Activated CD8-positive, alpha-beta memory T cell treated with anti-CD3 and anti-CD28 coated beads, Interleukin-2, amount 50 U/mL, for 48 hours (primary cell): ENCODE measurements at places on chromosomes 6 and 20.
A peak's percentile ranks its signal among the peaks of the same experiment; 100 is the strongest.

GRCh38 chr20:63923651-63924050 is 28.7 kb downstream of the DNAJC5 start:
- DNase-seq = no peak

DNA sequence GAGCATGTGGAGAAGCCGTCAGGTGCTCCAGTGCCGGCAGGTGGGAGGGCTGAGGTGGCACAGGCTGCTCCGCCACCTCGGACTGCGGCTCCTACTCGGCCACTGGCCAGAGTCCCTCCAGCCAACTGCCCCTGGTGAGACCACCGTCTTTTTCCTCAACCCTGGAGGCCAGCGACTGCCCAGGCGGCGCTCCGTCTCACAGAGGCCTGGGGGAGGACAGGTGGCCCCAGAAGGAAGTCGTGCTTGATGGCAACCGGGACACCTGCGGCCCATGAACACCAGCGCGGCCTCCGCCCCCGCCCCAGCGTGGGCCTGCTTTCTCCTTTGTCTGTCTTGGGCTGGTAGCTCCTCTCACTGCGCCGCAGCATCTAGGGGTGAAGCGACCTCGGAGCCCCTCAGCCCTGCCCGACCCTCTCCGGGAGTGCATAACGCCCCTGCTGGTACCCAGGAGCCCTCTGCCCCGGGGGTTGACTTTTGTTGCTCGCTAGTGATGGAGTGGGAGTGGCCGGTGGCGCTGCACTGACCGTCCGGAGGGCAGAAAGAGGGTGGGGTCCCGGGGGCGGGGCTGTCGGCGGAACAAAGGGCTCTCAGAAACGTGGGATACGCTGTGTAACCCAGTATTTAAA is 706 bp upstream of the TUBB2B start:
- no peak for DNase-seq

GRCh38 chr20:46914789-46915379 is 20.2 kb downstream of the EYA2 start:
- DNase-seq = no peak

GRCh38 chr6:12289365-12289919 is 719 bp upstream of the EDN1 start:
- DNase-seq = peak; percentile 61

DNA sequence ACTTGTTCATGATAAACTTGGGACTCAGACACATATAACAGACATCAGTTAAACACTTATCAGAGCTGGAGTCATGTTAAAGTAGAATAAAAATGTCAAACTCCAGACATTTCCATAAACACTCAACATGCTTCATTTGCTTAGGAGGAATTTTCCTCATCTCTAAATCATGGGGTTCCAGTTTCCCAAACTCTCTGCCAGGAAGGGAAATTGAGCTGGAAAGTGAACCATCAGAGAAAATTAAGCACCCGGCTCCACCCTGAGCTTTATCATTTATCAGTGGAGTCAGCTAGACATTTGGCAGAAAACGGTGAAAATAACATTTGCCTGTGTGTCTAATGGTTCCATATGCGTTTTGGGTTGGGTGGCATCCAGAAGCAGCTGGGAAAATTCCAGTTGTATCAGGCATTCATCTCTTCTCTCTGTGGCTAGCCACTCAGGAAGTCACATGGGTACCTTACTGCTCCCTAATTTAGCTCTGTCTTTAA is 25.3 kb upstream of the ZNFX1 start:
- no peak for DNase-seq

- no peak for DNase-seq
Observed at GRCh38 chr6:144304223-144304848, 19.2 kb downstream of the UTRN start.

DNA sequence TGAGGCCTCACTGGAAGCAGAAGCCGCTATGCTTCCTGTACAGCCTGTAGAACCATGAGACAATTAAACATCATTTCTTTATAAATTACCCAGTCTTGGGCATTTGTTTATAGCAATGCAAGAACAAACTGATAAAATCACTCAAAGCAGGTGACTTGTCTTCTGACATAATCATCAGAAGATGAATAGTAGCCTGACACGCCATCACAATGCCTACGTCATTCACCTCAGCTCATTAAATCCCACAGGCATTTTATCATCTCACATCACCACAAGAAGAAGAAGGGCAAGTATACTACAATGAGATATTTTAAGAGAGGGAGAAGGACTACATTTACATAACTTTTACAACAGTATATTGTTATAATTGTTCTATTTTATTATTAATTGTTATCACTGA is 3.1 kb upstream of the CAP2 start:
- DNase-seq = no peak

DNA sequence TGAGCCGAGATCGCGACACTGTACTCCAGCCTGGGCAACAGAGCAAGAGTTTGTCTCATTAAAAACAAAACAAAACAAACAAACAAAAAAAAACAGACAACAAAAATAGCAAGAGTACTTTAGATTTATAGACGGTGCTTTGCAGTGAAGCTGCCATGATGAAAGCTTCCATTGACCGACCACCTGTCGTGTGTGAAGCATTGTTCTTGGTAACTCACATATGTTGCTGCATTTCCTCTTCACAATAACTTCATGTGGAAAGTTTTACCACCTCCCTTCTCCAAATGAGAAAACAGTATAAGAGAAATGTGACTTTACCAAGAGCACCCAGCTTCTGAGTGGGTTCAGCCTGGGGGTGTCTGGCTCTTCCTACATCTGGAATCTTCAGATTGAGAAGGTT is 56.4 kb upstream of the PTGIS start:
- no peak for DNase-seq

DNA sequence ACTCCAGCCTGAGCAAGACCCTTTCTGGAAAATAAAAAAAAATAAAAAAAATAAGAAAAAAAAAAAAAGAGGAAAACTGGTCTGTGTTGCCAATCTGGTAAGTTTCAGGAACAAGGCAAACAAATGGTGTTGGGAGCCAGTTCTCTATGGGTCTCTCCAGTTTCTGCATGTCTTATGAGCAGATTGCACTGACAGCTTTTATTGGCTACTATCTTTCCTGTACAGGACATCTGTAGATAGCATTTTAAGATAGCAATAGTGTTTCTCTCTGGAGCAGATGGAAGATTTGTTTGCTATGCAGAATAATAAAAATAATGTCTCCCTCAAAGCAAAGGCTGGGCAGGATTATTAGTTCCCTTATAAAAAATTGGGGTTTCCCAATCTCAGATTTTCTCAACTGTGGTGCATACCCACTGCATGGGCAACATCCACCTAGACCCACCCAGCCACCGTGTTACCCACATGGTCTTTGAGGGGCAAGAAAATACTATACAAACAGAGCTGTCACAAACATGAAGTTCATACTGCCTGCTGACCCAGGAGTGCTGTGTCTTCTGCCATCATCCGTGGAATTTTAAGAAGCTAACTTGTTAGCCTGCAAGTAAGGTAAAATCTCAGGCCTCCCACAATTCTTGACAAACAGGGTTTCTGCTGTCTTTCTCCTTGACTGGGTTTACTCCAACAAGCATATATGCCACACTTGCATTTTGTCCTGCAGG is 9.5 kb downstream of the GMDS start:
- no peak for DNase-seq

DNA sequence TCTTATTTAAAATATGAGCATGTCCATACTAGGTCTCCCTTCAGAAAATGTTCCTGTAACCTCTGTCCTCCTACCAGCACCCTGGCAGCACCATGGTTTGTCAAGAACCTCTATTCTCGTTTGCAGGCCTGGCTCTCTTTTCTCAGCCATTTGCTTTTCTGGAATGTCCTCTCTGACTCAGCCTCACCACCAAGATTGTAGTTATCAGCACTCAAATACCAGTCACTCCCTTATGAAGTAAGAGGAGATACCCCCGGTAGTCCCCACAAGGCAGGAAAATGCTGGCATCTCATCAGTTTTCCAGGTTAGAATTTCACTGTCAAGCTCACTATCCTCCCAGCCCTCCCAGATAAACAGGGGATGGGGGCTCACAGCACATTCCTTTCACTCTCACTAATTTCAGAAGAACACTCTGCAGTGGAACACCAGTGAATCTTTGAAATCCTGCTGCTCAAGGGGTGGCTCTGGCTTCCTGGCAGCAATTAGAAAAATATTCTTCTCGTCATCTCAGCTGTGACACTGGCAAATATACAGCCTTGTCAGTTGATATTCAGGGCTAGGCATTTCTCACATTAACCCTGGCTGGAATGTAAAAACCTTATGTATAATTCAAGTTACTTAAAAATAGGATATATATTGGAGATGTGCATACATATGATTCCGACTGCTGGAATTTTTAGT is 129.2 kb downstream of the TBX18 start:
- no peak for DNase-seq

GRCh38 chr6:32853541-32854375 is at the start of the genes PSMB9 and TAP1:
TSS of gene PSMB9 (plus strand) at chr6:32854192. CDS start at chr6:32854230, 38 bp downstream.
TSS of gene TAP1 (minus strand) at chr6:32853704. CDS start at chr6:32853636, 68 bp downstream.
- DNase-seq = peak; percentile 95

DNA sequence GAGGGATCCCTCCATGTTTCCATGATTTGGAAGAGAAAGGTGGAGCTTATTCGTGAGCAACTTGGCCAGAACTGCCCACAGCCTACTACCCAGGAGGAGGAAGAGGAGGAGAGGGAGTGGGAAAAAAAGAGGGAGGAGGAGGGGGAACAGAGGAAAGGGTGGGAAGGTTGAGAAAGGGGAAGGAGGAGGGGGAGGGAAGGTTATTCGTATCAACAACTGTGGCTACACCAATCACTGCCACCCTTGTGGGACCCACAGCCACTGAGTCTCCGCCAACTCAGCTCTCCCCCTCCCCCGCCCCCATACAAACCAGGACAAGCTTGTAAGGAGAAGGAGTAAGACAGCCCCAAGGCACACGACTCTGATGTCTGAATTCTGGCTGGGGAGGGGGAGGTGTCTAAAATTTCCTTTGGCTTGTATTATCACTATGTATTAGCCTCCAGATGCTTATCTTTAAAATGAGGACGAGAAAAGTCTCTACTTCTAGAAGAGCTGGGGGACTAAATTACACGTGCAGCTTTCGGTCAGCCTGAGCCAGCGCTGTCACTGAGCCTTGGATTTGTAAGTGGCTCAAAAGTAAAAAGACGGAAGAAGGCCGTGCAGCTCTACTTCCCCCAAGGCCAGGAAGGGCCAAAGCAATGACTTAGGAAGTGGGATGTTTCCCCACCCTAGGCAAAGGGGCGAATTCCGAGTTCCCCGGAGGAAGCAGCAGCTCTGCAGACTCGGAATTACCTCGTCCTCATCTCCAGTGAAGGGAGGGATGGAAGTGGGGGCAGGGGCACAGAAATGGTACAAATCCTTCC is 1.0 kb downstream of the FKBP1A start:
- DNase-seq = no peak

DNA sequence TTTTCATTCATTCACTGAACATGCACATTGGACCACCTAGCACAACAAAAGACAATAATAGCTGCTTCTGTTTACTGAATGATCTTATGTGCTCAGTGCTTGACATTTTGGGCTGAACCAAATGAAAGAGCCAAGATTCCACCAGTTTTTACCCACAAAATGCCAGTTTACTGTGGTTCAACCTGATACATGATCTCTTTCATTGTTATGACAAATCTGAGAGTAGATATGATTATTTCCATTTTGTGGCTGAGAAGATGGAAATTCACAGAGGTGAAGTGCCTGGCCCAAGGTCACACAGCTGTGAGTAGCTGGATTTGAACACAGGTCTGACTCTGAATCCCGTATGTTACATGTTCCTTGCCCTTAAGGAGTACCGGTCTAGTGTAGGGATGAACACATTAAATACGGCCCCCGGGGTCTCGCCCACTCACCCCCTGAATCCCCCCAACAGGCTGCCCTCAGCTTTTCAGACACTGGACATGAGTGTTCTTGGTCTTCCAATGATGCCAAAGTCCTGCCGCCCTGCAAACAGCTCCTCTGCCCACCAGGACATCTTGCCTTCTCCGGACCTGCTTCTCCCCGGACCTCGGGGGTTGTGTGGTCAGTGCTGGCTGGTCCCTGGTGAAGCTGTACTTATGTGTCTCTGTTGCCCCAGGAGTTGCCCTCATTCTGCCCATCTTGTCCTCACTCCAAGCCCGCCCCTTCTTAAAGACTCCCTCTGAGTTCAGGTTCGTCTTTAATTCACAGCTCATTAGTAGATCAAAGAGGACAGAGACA is 58.6 kb upstream of the SLC32A1 start:
- DNase-seq = no peak

GRCh38 chr6:7267466-7268091 is 45.4 kb downstream of the SSR1 start:
- DNase-seq = peak; percentile 48

DNA sequence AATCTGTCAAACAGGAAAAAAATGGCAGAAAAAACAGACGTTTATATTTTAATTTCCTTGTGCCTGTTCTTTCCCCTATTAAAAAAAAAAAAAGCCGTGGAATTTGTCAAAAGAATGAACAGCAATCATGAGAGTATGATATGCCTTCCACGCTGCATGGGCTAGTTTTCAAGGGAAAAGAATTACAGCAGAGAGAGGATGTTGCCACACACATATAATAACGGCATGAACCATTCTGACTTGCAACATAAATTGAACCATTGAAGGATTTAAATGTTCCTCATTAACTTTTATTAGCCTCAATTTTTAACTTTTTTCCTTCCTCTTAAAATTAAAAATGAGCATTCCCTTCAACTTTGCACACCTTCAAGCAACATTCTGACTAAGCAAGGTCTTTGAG is 301.8 kb downstream of the FOXC1 start:
- no peak for DNase-seq

DNA sequence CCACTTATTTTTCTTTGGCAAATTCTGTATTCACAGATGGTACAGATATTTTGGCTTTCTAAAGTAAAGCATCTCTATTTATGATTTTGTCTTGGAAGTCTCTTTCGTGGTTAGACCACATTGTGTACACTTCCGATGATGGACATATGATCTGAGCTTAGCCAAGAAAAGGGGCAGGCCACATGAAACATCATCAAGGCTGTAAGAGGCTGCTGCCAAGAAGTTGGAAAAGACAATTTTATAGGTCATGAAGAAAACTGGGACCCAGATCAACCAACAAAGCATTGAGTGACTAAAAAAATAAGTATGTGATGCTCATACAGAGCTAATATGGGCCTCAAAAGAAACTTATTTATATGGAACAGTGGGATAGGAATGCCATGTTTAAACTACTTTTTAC is 266.4 kb downstream of the HAO1 start:
- no peak for DNase-seq

DNA sequence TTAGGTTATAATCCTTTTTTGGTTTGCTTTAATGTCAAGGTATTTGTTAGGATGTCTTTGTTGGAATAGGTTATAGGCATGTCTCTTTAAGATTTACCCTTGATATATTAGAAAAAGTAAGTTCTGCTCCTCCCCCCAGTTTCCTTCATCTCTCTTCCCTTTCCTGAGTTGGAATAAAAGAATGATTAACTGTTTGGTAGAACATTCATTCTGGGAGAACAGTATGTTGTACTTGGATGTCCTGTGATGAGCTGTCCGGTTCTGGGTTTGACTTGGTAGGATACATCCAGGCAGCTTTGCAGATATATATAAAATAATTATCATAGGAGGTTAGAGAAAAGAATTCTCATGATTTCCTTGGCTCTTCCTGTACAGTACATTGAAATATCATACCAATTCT is 199.6 kb upstream of the RREB1 start:
- no peak for DNase-seq
